ENCODE measurements at places on chromosomes 1 and 21. TPM values are rescaled to one million over a fixed set of nuclear protein-coding genes. Genes with fewer than 3 reads are reported as not detected.

KIFAP3 gene
- total RNA-seq: 64.6 TPM

KRTAP13-2 gene
- not detected for total RNA-seq

LMNA gene
- 1,017 TPM for total RNA-seq

DDAH1 gene
- 134 TPM for total RNA-seq

NID1 gene
- 39.9 TPM for total RNA-seq

FAM72A gene
- total RNA-seq: 1.8 TPM

KRTAP19-6 gene
- not detected for total RNA-seq

TRIM67 gene
- 0.22 TPM for total RNA-seq

SPATA45 gene
- total RNA-seq: 0.39 TPM

SPRR2D gene
- total RNA-seq: not detected

PGLYRP4 gene
- not detected for total RNA-seq

CHI3L2 gene
- 128 TPM for total RNA-seq

PRELP gene
- 19.5 TPM for total RNA-seq

TP73 gene
- total RNA-seq: not detected

ANXA9 gene
- 0.39 TPM for total RNA-seq

FUBP1 gene
- total RNA-seq: 107 TPM

TEDDM1 gene
- not detected for total RNA-seq

MRPL24 gene
- total RNA-seq: 28.9 TPM

LIN28A gene
- total RNA-seq: not detected

HP1BP3 gene
- 298 TPM for total RNA-seq

FAM20B gene
- total RNA-seq: 57.6 TPM

DCAF6 gene
- total RNA-seq: 102 TPM

ZBTB7B gene
- 20.6 TPM for total RNA-seq

LORICRIN gene
- not detected for total RNA-seq

TNFSF18 gene
- not detected for total RNA-seq

C1orf226 gene
- total RNA-seq: 0.78 TPM

MIGA1 gene
- 21.2 TPM for total RNA-seq

SPRR1B gene
- total RNA-seq: not detected

TNFAIP8L2 gene
- not detected for total RNA-seq

CFHR2 gene
- not detected for total RNA-seq

CLCNKA gene
- not detected for total RNA-seq

SNAPIN gene
- total RNA-seq: 53.4 TPM

CRNN gene
- not detected for total RNA-seq

RHBDL2 gene
- total RNA-seq: 3.8 TPM

SHISAL2A gene
- not detected for total RNA-seq

GBP3 gene
- 48.4 TPM for total RNA-seq

INAVA gene
- total RNA-seq: under 0.01 TPM

BGLAP gene
- not detected for total RNA-seq

TMEM234 gene
- total RNA-seq: 19.5 TPM

TMOD4 gene
- 0.52 TPM for total RNA-seq

BATF3 gene
- not detected for total RNA-seq

RGS1 gene
- 0.43 TPM for total RNA-seq

FBLIM1 gene
- 26.7 TPM for total RNA-seq

AKR7A3 gene
- total RNA-seq: 0.52 TPM

RPS6KC1 gene
- 42.2 TPM for total RNA-seq

AK5 gene
- 0.65 TPM for total RNA-seq
